Activated CD4-positive, alpha-beta T cell treated with anti-CD3 and anti-CD28 coated beads, Interleukin-2, Interleukin-4, amounts not matched to agents 100 ng/mL and 50 ng/mL, durations not matched to agents 16 hours and 8 hours (primary cell): ENCODE measurements at places on chromosomes 16 and 17.

DNA sequence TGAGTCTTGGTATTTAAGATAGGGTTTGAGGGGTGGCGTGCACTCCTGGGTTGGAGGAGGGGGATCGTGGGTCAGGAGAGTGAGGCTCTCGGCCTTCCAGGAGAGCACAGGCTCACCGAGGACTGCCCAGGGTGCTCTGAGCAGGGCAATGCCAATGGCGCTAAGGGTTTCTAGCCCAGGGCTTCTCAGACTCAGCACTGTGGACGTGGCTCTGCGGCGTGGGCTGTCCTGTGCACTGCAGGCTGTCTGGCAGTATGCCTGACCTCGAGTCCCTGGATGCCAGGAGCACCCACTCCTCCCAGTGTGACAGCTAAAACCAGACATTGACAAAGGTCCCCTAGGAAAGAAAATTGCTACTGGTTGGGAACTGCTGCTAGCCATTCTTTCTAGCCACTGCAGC, 37.2 kb upstream of the ENDOV start:
- DNase-seq = no peak

- DNase-seq = no peak
Measured at GRCh38 chr17:77736199-77736585, 222.3 kb upstream of the TNRC6C start.

DNA sequence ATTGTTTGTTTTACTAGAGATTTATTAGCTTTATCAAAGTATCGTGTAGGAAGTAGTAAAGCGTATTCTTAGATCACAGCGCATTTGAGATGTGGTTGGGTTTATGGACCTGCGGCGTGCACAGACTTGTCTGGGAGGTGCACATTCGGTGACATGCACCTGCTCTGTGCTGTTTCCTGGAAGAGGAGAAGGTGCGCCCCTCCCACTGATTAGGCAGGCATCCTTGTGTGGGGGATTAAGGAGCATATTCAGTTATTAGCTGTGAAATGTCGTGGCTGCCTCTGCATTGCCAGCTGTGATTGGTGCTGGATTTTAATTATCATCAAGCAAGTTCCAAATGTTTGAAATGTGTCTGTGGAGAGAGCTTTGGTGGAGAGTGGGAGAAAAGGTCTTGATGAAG, 903.8 kb upstream of the RBFOX1 start:
- no peak for DNase-seq

- DNase-seq = no peak
Measured at GRCh38 chr17:77867308-77867781, 91.2 kb upstream of the TNRC6C start.
